ENCODE measurements at places on chromosomes 7 and 10. TPM values are rescaled to one million over a fixed set of nuclear protein-coding genes. Genes with fewer than 3 reads are reported as not detected.

The AGR3 gene
- total RNA-seq = not detected

The VIPR2 gene
- total RNA-seq = 0.31 TPM

DNA sequence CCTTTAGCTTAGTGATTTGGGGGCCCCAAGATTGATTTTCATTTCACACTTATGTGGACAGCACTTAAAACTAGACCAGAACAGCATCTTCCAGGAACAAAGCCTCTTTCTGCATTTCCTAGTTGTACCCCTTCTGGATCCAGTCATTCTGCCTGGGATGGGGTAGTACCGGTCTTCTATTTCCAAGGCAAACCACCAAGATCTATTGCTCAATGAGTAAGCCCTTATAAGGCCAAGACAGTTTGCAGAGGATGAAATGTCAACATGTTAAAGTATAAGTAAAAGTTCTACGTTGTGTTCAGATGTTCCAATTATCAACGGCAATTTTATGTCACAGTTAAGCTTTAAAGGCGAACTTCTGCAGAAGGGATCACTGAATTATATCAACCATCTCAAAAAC lies 106.9 kb upstream of the ZNF746 start:
- no peak for ATAC-seq

The KLLN gene
- total RNA-seq = 3.0 TPM

- no peak for ATAC-seq
Measured at GRCh38 chr7:66307591-66308215, 102.6 kb downstream of the TPST1 start.

GRCh38 chr10:35184527-35185171 lies 58.0 kb downstream of the CREM start:
- ATAC-seq = no peak

DNA sequence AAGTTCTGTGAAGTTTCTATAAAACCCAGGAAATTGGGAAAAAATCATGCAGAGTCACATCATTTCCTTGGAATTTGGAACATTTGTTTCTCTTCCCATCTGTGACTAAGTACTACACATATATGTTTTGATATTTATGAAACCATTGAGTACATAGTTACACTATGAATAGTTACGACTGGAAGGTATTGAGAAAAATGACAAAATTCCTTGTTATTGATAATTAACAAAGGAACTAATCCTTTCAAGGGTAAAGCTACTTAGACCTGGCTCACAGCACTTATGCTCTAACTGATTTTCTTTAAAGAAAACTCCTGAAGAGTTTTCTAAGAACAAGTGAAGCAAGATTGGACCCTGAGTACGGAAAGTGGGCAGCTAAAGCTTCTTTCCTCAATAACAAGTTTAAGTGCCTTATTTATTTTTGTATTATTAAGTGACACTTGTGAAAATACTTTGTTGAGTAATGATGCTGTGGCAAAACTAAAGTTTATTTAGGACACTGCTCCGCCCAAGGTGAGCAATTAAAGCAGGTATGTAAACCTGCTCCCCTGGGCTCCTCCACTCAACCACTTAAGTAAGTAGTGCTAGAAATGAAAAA lies 12.0 kb upstream of the GLCCI1 start:
- ATAC-seq = no peak

- peak; percentile 51 for ATAC-seq
Measured at GRCh38 chr7:129831424-129832058, 121.2 kb downstream of the UBE2H start.

The MNX1 gene
- 14.8 TPM for total RNA-seq

The OPALIN gene
- total RNA-seq = 0.65 TPM

DNA sequence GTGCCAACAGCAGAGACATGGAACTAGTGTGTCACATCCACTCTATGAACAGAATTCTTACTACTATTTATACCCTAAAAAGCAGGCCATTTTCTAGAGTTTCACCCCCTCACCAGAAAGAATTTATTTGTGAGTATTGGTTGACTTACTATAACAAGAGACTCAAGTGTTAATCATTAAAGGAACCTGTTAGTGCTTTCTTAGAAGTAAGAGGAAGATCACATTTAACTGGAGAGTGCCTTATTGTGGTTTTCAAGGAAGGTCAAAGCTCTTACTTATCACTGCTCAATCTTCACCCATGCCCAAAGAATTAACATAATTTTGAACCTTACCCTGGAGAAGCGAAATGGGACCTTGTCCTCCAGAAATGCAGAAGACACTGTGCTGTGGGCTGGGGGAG lies 169.3 kb upstream of the PRSS1 start:
- no peak for ATAC-seq

DNA sequence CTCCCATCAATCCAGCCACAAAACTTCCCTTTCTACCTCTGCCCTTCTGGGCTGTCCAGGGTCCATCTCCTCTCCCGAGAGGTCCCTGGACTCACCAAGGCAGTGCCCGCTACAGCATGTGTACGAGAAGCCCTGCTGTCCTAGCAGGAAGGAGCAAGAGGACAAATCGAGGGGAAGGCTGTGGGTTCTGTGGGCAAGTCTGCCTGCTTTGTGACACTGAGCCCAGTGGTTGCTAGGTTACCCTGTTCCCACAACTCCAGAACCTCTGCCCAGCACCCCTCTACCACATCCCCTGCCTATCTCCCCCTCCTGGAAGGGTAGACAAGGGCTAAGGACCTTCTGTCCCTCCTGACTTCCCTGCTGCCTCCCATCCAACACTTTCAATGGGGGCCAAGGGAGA lies at the start of gene TBATA:
Gene TBATA (minus strand): TSS at position 188 of the 400 bp plus-strand sequence. CDS start 1,998 bp downstream, outside the sequence.
- ATAC-seq = no peak

The CC2D2B gene
- 1.4 TPM for total RNA-seq

DNA sequence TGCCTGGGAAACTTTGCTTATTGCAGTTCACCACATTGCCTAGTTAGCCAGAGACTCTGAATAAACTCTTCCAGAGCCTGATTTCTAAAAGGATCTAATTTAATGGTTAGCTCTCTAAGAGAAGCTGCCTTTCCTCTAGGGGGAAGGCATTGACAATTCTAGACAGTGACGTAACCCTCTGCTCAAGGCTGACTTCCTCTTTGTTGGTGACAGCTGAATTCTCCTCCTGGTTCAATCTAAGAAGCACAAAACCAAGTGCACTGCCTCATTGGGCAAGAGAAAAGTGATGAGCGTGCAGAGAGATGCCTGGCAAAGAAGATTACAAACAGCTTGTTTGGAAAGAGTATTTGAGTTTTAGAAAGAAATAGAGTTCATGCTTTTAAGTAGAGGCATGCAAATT lies 102.7 kb downstream of the MACC1 start:
- no peak for ATAC-seq

DNA sequence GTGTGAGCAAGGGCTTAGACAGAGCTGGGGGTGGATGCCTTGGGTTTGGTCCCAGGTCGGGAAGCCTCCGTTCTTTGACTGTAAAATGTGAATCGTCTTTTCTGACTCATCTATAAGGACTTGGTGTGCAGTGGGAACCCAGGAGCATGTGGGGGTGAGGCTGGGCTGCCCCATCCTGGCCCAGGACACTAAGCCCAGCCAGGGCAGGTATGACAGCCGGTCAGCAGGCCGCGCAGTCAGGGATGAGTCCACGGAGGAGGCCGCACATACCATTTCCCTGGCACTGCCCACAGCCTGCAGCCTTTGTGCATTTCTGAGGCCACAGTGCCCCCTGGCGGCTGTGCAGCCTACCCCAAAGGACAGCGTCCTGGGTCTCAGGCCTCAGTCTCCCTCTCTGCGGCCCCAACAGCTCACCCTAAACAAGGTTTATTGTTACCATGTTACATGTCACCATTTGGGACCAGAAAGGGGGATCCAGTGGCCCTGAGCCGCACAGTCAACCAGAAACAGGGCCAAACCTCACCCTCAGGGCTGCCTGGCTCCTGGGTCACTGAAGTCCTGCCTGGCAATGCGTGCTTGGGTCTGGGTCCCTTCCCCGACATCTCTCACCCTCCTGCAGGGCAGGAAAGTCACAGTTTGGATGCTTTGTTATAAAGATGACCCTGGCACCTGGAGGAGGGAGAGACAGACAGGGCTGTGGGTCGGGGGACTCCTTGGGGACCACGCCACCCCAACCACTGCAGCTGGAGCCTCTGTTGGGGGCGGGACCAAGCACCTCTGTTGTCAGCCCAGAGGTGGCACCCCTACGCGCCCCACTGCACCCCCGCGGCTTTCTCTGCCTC lies 14.4 kb upstream of the SH2B2 start:
- peak; percentile 84 for ATAC-seq

DNA sequence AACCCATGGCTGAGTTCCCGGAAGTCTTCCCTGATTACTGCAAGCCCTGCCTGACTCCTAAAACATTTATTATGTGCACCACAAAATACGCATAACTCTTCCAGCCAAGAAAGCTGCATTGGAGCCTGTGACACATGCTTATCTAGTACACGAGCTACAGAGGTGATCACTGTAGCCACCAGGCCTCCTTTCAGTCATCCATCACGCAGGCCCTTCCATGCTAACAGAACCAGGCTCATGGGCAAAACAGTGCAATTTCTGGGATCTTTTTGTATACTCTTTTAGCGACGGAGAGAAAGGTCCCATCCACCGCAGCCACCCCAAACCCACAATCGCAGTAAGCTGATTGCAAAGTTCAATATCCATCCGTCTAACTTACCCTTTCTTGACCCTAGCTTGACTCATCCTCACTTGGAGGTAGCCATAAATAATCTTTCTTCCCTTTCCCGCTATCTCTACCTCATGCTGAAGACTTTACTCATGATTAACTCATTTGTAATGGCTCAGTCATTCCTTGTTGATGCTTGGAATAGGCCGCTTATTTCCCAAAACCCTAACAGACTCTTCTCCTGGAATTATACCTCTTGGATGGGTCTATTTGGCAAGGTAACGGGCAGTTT lies 1203.5 kb downstream of the TYW1 start:
- peak; percentile 87 for ATAC-seq

- no peak for ATAC-seq
Measured at GRCh38 chr10:84966708-84967441, 638.5 kb downstream of the CCSER2 start.

GRCh38 chr7:122092964-122093797 lies 50.9 kb downstream of the AASS start:
- ATAC-seq = no peak

DNA sequence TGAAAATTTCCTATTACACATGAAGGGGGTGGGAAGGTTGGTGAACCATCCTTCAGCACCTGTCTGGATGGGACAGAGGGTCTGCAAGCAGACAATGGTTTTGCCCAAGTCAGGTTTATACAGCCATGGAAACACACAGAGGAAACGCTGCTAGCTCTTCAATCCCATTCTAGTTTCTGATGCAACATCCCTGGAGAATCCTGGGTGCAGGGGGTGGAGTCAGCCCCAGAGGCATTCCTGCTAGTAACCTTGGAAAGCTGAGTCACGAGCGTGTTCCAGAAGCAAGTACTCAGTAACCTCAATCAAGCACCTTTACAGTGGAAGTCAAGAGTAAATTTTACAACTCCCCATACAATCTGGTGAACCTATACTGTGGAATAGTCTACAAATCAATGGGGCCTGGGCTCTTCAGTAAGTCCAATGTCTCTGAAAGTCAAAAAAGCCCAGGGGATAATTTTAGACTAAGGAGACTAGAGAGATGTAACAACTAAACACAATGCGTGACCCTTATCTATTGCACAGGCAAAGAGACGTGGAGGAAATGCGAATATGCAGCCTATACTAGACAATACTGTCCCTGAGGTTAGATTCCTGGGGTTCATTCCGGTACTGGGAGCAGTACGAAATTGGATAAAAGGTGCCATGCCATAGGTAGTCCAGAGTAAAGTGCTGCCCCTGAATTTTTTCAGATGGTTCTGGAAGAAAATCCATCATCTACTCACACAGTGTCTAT lies 95.4 kb downstream of the ZRANB1 start:
- peak; percentile 38 for ATAC-seq

- ATAC-seq = peak; percentile 45
Measured at GRCh38 chr10:28254290-28254985, 48.4 kb downstream of the MPP7 start.
